Kidney (tissue), 22 donors: ENCODE measurements at places on chromosomes 3 and 15. TPM values are rescaled to one million over a fixed set of nuclear protein-coding genes. Genes with fewer than 3 reads are reported as not detected.

GRCh38 chr15:47991357-47991756, 129.4 kb upstream of the SLC24A5 start:
- DNase-seq: no peak

- DNase-seq: no peak
Measured at GRCh38 chr3:171026597-171027293, at the start of gene SLC2A2. Gene SLC2A2, minus strand, starts transcription at chr3:171026720. Its CDS starts 50 bp downstream, at chr3:171026670.

- DNase-seq: no peak
Measured at GRCh38 chr3:23748398-23749110, 57.2 kb upstream of the UBE2E1 start.

DNA sequence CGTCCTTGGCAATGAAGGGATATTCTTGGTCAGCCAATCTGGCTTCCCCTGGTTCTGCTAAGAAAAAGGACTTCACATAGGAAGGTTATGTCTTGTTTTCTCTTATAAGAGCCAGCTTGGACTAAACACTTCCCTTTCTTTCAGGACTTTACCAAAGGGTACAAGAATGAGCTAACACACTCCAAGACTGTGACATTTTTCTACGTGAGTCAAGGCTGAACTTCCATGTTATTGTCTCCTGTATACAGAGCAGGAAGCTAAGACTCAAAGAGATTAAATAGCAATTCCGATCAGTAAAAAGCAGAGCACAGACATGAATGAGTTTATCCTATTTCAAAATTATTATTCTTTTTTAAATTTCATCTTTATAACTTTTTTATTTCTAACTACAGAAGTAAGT, 63.3 kb upstream of the STT3B start:
- DNase-seq: no peak

DNA sequence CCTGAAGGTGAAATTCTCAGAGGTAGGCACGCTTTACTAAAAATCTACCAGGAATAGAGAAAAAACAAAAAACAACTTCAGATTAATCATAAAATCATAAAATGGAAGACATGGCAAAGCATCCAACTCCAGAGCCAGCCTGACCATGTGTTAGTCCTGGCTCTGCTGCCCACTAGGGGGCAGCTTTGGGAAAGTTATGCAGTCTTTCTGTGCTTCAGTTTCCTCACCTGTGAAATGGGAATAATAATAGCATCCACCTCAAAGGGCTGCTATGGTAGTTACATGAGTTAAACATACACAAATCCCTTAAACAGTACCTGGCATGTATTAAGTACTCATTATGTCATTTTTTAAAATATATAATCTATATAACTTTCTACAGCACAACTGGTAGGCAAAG, 52.3 kb downstream of the WNT5A start:
- no peak for DNase-seq

GRCh38 chr15:60937278-60937677, 291.8 kb downstream of the RORA start:
- DNase-seq: no peak

GRCh38 chr15:84104853-84105252, 130.7 kb upstream of the GOLGA6L4 start:
- DNase-seq: no peak

DNA sequence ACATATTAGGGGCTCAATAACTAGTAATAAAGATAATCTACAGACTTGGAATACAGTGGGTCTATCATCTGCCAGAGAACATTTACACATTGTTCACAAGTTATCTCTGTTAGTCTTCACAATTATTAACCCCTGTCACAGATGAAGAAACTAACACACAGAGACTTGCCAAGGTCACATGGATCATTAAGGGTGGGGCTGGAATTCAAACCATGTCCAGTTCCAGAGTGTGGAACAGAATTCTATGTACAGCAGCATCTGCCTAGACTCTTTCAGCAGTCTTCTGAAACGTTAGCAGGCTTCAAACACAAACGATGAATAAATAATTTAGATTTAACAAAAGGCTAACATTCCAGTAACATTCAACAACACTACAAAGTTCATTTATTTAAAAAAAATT, 673.9 kb upstream of the NR2F2 start:
- DNase-seq: no peak

DNA sequence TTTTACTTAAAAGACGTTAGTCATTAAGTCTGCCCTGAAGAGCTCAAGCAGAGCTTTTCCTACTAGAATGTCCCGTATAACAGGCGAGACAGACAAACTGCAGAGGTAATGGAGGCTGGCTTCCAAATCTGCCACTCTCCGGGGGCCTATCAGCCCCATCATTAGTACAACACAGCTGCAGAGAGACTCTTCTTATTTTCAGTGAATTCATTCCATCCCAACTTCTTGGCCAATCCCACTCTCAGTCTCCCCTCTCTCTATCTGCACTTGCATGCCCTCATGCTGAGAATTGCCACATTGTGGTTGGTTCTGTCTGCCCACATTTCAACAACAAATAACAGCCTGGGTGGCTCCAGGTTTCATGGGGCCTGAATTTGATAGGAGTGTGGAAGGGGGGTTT, 412.7 kb downstream of the ERC2 start:
- no peak for DNase-seq

- DNase-seq: no peak
Measured at GRCh38 chr15:41838400-41838897, at the start of gene PLA2G4B. Gene PLA2G4B, plus strand, starts transcription at chr15:41838847. Its CDS starts 67 bp downstream, at chr15:41838914.

DNA sequence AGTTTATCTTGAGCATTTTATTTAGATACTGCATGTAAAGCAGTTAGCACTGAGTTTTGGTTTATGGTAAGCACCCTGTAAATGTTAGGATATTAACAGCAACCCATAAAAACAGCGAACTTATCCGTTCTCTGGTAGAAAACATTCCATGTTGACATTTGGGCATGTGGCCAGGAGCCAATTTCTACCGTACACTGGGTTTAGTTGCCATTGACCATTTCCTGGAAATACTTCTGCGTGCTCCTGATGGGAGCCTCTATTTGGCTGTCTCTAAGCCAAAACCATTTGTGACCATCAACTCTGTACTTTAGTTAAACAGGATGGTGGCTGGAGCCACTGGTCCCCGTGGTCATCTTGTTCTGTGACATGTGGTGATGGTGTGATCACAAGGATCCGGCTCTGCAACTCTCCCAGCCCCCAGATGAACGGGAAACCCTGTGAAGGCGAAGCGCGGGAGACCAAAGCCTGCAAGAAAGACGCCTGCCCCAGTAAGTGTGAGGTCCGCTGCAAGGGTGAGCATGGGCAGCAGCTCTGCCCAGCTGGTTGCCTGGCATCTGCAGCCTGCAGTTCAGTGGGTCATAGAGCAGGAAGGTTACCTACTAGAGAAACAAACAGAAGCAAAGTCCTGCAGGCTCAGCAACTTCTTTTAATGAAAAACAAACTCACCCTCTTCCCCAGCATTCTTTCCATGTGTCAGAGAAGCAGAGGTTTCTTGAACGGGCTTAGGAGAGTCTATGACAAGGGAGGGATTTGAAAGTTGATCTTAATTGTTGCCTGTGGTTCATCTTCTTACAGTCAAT, 7.1 kb downstream of the THBS1 start:
- no peak for DNase-seq

The CPN2 gene
- polyA plus RNA-seq: 15.8 TPM

The AMIGO3 gene
- 0.73 TPM for polyA plus RNA-seq

The LXN gene
- 21.6 TPM for polyA plus RNA-seq

The TRAK1 gene
- polyA plus RNA-seq: 16.2 TPM

The NANOGP8 gene
- polyA plus RNA-seq: not detected
